ENCODE measurements at places on chromosomes 4 and X. TPM values are rescaled to one million over a fixed set of nuclear protein-coding genes. Genes with fewer than 3 reads are reported as not detected.
A peak's percentile ranks its signal among the peaks of the same experiment; 100 is the strongest.

PRKG2 gene
- 1.5 TPM for total RNA-seq

DNA sequence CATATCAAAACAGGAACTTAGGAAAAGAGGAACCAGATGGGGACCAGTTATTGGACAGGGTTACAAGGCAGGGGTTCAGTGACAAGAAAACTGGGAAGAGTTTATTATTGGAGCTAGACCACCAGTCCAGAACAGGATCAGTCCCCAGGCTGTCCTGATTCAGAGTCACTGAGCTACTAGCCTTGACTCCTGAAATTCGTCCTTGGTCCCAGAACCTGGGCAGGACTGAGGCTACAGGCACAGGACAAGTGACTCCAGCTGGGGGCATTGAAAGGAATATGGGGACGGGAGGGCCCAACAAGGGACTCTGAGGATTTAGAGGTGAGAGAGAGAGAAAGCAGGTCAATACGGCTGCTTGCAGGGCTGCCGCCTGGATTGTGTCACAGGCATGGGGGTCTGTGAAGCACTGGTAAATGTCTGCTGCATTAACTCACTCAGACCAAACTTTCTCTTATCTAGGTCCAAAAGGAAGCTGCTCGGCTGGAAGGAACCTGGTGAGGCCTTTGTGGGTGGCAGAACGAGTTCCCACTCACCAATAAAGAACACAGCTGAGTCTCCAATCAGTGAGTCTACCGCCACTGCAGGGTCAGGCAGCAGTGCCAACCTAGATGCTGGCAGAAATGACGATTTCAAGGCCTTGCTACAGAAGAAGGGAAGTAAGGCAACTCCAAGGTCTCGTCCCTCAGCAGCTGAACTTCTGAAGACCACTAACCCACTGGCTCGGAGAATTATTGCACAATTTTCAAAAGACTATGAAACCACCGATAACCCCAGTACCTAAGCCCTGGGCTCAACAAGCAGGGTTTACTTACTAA, 11.3 kb upstream of the RTL5 start:
- peaks cover 67% of the 10 kb centered on the region for H3K27me3 ChIP-seq
- no peak overlapping the region for H3K4me3 ChIP-seq
- no peaks in the 10 kb centered on the region for H3K36me3 ChIP-seq
- no peak for DNase-seq

DNA sequence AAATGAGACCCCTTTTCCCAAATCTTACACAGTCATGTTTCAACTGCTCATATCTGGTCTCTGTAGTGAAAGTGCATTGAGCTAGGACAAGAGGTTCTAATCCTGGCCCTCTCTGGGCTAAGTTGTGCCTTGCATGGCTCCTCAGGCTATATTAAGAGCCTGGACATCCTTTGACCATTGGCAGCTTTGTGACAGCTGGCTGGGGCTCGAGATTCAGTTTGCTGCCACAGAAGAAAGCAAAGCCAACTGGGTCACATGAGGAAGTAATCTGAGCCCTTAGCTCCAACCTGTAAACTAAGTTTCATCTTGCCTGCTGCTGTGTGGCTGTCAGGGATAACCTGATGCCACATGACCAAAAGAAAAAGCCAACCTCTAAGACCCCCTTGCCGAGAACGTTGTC, 51.8 kb upstream of the JADE1 start:
- H3K27me3 ChIP-seq: no peaks in the 10 kb centered on the region
- no peak overlapping the region for H3K27ac ChIP-seq
- H3K36me3 ChIP-seq: no peaks in the 10 kb centered on the region
- no peaks in the 10 kb centered on the region for H3K4me1 ChIP-seq
- no peak overlapping the region for H3K4me3 ChIP-seq
- DNase-seq: peak; percentile 1

- no peak overlapping the region for H3K4me3 ChIP-seq
- H3K27me3 ChIP-seq: no peaks in the 10 kb centered on the region
Observed at GRCh38 chrX:139784807-139785206, 76.8 kb upstream of the MCF2 start.

ZNF630 gene
- total RNA-seq: 2.6 TPM

GRCh38 chrX:40099055-40099958, 1.5 kb upstream of the BCOR start:
- H3K27ac ChIP-seq: no peak overlapping the region
- peaks cover 55% of the 10 kb centered on the region for H3K36me3 ChIP-seq
- H3K27me3 ChIP-seq: peaks cover 2% of the 10 kb centered on the region
- DNase-seq: peak; percentile 44
- H3K4me3 ChIP-seq: peak overlapping the region; percentile 83

DNA sequence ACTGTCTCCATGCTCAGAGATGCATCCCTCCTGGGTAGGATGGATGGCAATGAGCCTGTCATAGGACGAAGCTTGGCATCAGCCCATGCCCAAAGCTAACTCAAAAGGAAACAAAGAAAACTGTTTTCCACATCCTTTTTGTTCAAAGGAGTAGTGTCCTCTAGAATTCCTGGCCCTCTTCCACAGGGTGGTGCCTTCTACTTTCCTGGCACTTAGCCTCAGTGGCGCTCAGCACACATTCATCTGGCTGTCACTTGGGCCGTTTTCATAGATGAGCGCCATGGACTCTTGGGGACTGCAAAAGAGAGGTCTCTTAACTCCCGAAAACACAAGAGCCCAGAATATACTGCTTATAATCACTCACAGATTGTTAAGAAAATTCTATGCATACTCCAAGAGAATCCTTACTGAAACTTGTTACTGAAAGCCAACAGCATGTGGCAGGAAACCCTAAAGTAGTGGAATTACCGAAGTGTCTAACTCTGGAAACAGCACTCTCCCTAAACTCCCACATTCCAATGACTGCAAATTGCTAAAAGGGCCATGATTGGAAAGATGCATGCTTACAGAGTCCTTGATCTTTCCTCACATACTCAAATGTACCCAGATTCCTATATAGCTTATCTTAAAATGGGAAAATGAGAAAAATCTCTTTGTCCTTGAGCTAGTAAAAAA, 110.0 kb downstream of the HS6ST2 start:
- no peak for DNase-seq
- no peak overlapping the region for H3K27ac ChIP-seq
- no peaks in the 10 kb centered on the region for H3K4me1 ChIP-seq

- H3K4me3 ChIP-seq: no peak within 1 kb of the TSS
- no peak within 1 kb of the TSS for H3K27ac ChIP-seq
- H3K36me3 ChIP-seq: no peaks in the 10 kb centered on the region
- H3K27me3 ChIP-seq: peaks cover 54% of the 10 kb centered on the region
Observed at GRCh38 chrX:101659601-101660063, at the start of gene ARMCX2. TSS of gene ARMCX2 (minus strand) at chrX:101659850. CDS start at chrX:101657588, 2,262 bp downstream.

CSAG2 gene
- not detected for total RNA-seq

GRCh38 chrX:10166248-10166716, 9.5 kb downstream of the CLCN4 start:
- H3K36me3 ChIP-seq: no peaks in the 10 kb centered on the region
- H3K27ac ChIP-seq: no peak overlapping the region
- no peak overlapping the region for H3K4me3 ChIP-seq
- peaks cover 15% of the 10 kb centered on the region for H3K4me1 ChIP-seq

FGF13 gene
- not detected for total RNA-seq

DNA sequence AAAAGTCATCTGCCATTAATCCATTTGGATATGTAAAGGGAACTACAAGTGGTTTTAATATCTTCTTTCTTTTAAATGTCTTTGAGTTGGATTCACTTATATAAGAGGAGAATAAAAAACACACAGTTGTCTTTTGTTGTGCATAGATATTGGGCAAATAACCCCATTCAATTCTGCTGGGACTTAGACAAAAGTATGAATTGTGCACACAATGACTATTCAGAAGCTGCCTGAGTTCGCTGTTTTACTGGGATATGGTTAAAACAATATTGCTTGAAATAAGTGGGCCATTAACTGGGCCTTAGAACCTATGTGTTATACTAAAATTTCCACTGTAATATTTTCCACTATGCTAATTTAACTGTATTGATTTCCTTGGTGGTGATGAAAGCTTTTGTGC, 71.7 kb downstream of the PCYT1B start:
- no peak overlapping the region for H3K27ac ChIP-seq
- H3K4me3 ChIP-seq: no peak overlapping the region
- H3K36me3 ChIP-seq: no peaks in the 10 kb centered on the region
- peaks cover 28% of the 10 kb centered on the region for H3K27me3 ChIP-seq
- DNase-seq: no peak
